ENCODE measurements at places on chromosomes 6 and 20.

- no peak overlapping the region for H3K4me3 ChIP-seq
- peak overlapping the region; percentile 56 for H3K27ac ChIP-seq
- no peak for DNase-seq
- peaks cover 17% of the 10 kb centered on the region for H3K4me1 ChIP-seq
- H3K27me3 ChIP-seq: no peaks in the 10 kb centered on the region
Observed at GRCh38 chr6:5214570-5215052, 46.1 kb downstream of the LYRM4 start.

DNA sequence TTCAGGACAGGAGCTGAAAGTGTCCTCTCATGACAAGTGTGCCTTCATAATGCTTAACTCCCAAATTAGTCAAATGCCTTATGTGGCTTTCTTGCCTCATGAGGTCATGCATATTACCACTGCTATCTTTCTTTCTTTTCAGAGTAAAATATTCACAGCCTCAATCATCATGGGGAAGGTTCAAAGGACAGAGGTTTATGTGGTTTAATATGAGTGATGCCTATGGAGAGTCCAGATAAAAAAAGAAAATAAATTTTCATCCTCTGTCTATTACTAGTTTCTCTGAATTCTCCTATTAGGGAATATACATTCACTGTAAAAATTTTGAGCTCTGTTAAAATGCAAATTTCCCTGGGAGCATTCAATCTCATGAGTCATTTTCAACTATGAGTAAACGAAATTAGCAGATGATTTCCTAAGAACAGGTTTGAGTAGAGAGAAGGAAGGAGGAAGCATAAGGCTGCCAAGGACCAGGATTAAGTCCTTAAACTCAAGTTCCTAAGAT is 396.9 kb upstream of the ADGRB3 start:
- no peak overlapping the region for H3K27ac ChIP-seq
- H3K27me3 ChIP-seq: no peaks in the 10 kb centered on the region
- no peak overlapping the region for H3K4me3 ChIP-seq
- DNase-seq: no peak
- no peaks in the 10 kb centered on the region for H3K4me1 ChIP-seq

- H3K4me1 ChIP-seq: peaks cover 9% of the 10 kb centered on the region
- DNase-seq: peak; percentile 89
- no peaks in the 10 kb centered on the region for H3K27me3 ChIP-seq
- peak overlapping the region; percentile 70 for H3K27ac ChIP-seq
Observed at GRCh38 chr6:21987501-21987957, 309.3 kb downstream of the PRL start.

DNA sequence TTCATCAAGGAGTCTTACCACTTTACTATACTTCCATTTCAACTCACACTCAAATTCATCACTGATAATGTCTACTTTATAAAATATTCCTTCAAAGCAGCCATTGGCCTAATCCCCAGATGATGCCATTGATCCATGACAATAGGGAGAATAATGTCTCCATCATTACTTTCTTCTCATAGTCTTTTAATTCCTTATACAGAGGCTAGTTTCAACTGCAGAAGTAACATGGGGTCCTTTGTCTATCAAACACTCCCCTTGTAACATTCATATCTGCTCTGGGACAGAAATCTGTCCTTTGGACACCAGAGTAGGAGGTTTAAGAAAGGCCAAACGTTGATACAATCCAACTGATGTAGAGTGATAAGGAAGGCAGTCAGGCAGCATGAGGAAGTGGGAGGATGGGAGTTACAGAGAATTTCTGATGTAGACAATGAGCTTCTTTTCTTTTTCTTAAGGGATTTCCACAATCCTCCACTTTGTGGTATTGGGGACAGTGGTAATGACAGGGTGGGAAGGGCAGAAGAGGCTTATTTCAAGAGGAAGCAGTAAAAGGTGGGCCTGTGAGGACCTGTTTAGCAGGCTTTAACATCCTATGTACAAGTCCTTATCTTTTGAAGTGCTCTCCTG is 18.9 kb upstream of the HLA-DOA start:
- no peaks in the 10 kb centered on the region for H3K27me3 ChIP-seq
- no peaks in the 10 kb centered on the region for H3K4me1 ChIP-seq
- H3K4me3 ChIP-seq: no peak overlapping the region
- DNase-seq: no peak
- peak overlapping the region; percentile 19 for H3K27ac ChIP-seq

GRCh38 chr6:130136798-130137197 is 86.0 kb downstream of the SAMD3 start:
- no peaks in the 10 kb centered on the region for H3K4me1 ChIP-seq
- no peak overlapping the region for H3K4me3 ChIP-seq
- peaks cover 12% of the 10 kb centered on the region for H3K36me3 ChIP-seq
- H3K27me3 ChIP-seq: no peaks in the 10 kb centered on the region
- no peak for DNase-seq

- no peak overlapping the region for H3K27ac ChIP-seq
- H3K36me3 ChIP-seq: no peaks in the 10 kb centered on the region
- no peaks in the 10 kb centered on the region for H3K27me3 ChIP-seq
- no peak for DNase-seq
- H3K4me1 ChIP-seq: no peaks in the 10 kb centered on the region
Observed at GRCh38 chr6:77373955-77374354, 89.3 kb downstream of the HTR1B start.

- no peak overlapping the region for H3K4me3 ChIP-seq
- no peak overlapping the region for H3K27ac ChIP-seq
Observed at GRCh38 chr20:20344476-20344875, 23.4 kb upstream of the INSM1 start.

- H3K4me3 ChIP-seq: no peak overlapping the region
- no peak overlapping the region for H3K27ac ChIP-seq
- no peaks in the 10 kb centered on the region for H3K36me3 ChIP-seq
- no peaks in the 10 kb centered on the region for H3K4me1 ChIP-seq
Observed at GRCh38 chr20:57326667-57327455, 2.7 kb upstream of the SPO11 start.

DNA sequence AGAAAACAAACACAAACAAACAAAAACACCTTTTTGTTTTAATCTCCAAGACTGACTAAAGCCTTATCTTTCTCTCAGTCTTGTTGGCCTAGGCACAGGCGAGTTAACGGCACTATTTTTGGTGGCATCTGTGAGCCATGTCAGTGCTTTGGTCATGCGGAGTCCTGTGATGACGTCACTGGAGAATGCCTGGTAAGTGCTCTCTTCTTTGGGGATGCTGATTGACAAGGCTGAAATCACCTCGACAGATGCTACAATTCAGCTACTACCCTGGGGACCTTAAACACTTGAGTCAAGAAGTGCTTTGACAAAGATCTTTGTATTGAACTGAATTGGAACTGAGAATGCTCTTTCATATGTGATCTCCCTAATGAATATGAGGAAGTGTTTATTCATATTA is 384.1 kb downstream of the LAMA2 start:
- no peak overlapping the region for H3K4me3 ChIP-seq
- H3K4me1 ChIP-seq: no peaks in the 10 kb centered on the region
- no peak overlapping the region for H3K27ac ChIP-seq

GRCh38 chr6:156391061-156391672 is 386.0 kb upstream of the ARID1B start:
- no peak overlapping the region for H3K4me3 ChIP-seq
- H3K27ac ChIP-seq: no peak overlapping the region
- DNase-seq: no peak
- no peaks in the 10 kb centered on the region for H3K27me3 ChIP-seq

GRCh38 chr6:19988555-19988954 is 151.4 kb downstream of the ID4 start:
- H3K27me3 ChIP-seq: no peaks in the 10 kb centered on the region
- no peak for DNase-seq
- H3K27ac ChIP-seq: no peak overlapping the region

GRCh38 chr6:25793970-25794369 is 37.9 kb downstream of the SLC17A1 start:
- no peak overlapping the region for H3K27ac ChIP-seq
- no peaks in the 10 kb centered on the region for H3K4me1 ChIP-seq
- H3K36me3 ChIP-seq: no peaks in the 10 kb centered on the region

DNA sequence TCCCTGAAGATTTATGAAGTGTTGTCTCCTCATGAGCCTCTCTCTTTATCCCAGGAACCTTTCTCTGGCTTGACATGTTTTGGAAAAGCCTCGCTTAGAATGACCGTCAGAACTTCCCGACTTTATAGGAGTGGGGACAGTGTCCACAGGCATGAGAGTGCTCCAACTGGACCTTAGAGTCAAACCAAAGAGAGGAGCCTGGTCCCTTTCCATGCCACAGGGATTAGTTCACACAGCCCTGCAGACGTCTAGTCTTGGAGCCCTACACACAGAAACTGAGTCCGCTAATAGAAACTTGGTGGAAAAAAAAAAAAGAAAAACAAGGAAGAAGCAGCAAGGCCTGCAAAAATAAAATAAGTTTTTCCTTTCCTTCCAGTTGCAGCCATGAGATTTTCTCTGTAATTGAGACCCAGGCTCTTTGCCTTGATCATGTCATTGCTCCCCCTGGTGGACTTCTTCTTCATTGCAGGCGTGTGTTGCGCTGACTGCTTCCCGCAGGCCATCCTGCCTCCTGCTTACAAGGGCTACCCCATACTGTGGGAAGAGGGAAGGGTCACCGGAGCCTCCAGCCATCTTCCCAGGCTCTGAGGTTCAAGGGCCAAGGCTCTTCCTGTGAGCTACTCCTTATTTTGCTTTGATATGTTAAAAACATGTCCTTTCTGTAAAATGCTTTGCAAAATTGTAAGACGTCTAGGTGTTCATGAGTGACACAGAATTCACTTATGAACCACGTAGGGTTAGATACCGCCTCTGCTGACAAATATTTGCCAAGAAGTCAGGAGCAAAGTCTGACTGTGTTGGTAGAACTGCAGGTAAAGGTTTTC is 201.0 kb downstream of the UST start:
- H3K36me3 ChIP-seq: no peaks in the 10 kb centered on the region
- H3K27ac ChIP-seq: no peak overlapping the region
- DNase-seq: peak; percentile 92
- H3K4me1 ChIP-seq: no peaks in the 10 kb centered on the region

GRCh38 chr6:32989368-32989767 is 20.0 kb downstream of the HLA-DOA start:
- H3K36me3 ChIP-seq: no peaks in the 10 kb centered on the region
- no peaks in the 10 kb centered on the region for H3K27me3 ChIP-seq
- no peaks in the 10 kb centered on the region for H3K4me1 ChIP-seq
- no peak for DNase-seq

GRCh38 chr6:13668291-13668928 is 43.2 kb downstream of the RANBP9 start:
- no peak overlapping the region for H3K27ac ChIP-seq
- H3K36me3 ChIP-seq: no peaks in the 10 kb centered on the region
- no peak overlapping the region for H3K4me3 ChIP-seq

DNA sequence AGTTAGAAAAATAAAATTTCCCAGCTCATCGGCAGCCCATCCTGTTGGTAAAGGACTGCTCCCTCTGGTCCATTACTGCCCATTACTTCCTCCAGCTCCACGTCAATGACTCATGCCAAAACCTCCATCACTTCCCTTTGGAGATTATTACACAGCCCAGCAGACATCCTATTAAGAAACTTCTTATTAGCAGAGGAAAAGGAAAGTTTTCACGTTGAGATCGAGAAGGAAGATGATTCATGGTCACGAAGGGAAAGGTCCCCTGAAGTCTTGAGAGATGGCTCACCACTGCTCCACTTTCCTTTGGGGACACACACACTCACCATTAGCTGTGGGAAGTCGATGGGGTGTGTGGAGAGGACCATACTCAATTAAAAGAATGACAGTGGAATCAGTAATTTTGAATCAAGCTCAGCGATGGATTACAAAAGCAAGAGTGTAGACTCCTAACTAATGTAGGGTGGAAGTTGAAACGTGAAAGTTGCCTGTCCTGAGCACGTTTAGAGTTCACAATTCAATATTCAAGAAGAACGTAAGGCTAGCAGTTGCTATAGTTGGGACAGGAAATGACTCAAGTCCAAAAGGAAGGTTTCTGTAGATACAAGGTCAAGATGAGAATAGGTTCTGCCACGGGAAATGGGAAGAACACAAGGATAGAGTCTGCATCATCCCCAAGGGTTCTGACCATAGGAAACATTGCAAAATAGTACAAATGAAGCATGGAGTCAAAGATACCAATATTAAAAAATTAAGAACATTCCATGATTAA is 21.6 kb downstream of the SASH1 start:
- H3K4me1 ChIP-seq: peaks cover 8% of the 10 kb centered on the region
- H3K27me3 ChIP-seq: no peaks in the 10 kb centered on the region
- DNase-seq: no peak
- peak overlapping the region; percentile 34 for H3K27ac ChIP-seq
- no peaks in the 10 kb centered on the region for H3K36me3 ChIP-seq
- peak overlapping the region; percentile 2 for H3K4me3 ChIP-seq

DNA sequence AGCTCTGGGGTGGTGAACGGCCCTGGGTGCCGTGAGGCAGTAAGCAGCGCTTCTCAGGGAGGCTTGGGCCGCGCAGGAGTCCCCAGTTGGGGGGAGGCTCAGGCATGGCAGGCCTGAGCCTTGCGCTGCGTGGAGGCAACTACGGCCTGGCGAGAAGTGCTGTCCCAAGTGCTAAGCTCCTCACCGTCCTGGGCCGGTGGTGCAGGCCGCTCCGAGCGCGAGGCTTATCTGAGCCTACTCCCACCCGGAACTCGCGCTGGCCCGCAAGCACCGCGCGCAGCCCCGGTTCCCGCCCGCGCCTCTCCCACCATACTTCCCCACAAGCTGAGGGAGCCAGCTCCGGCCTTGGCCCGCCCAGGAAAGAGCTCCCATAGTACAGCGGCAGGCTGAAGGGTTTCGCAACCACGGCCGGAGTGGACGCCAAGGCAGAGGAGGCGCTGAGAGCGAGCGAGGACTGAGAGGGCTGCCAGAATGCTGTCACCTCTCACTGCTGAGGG is 1.8 kb upstream of the WRNIP1 start:
- no peak for DNase-seq
- no peaks in the 10 kb centered on the region for H3K27me3 ChIP-seq
- peaks cover 6% of the 10 kb centered on the region for H3K4me1 ChIP-seq
- H3K27ac ChIP-seq: no peak overlapping the region
- no peaks in the 10 kb centered on the region for H3K36me3 ChIP-seq

DNA sequence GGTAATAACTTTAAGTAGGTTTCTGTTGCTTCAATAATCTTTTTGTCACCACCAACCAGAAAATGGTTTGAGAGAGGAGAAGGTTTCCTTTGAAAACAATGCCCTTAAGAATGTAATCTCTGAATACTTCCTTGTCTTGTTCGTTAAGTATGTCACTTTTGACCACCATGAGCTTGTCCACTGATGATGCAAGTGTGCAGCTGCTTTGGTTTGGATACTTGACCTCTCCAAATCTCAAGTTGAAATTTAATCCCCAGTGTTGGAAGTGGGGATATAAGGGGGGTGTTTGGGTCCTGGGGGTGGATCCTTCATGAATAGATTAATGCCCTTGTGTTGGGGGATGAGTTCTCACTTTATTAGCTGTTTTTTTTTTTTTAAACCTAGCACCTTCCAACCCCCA is 985.4 kb downstream of the EPHA7 start:
- no peaks in the 10 kb centered on the region for H3K4me1 ChIP-seq
- H3K4me3 ChIP-seq: no peak overlapping the region
- no peaks in the 10 kb centered on the region for H3K27me3 ChIP-seq
- no peak overlapping the region for H3K27ac ChIP-seq
- H3K36me3 ChIP-seq: no peaks in the 10 kb centered on the region

DNA sequence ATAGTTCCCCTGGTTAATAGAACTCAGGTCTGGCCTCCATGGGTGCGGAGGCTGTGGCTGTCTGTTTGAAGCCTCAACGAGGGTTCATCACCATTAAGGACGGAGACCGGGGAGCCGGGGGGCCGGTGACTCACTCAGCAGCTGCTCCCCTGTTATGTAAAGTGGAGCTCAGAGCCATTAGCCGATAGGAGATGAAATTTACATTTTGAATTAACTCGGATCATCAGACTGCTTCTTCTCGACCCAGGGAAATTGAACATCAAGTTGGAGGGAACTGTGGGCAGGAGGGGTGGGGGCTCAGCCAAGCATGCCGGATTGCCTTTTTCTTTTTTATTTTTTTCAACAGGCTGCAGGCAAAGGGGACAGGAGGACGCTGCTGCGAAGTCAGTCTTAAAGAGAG is 12.3 kb downstream of the PCK1 start:
- no peak overlapping the region for H3K4me3 ChIP-seq
- no peak overlapping the region for H3K27ac ChIP-seq
- H3K36me3 ChIP-seq: no peaks in the 10 kb centered on the region
- H3K27me3 ChIP-seq: no peaks in the 10 kb centered on the region

Data from ascending aorta (tissue), 2 donors.